ENCODE measurements at places on chromosomes 6 and 20.

DNA sequence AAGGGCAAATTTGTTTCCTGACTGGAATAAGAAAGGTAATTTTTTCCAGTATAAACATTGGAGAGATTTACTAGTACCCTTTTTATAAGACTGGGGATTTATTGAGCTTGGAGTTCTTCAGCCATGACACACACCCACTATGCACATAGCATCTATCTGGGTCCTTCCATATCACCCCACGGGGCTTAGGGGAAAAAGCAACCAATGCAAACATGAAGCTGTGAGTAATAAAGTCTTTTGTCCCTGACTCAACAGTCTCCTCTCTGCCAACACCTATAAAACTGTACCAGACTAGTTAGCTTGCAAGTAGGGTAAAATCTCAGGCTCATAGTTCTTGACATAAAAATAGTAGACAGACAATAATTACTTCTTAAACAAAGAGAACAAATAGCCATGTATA lies 23.4 kb downstream of the COL21A1 start:
- no peak for DNase-seq

- no peak for DNase-seq
These were observed 3.1 kb downstream of the SEMG1 start for GRCh38 chr20:45209924-45210323.

DNA sequence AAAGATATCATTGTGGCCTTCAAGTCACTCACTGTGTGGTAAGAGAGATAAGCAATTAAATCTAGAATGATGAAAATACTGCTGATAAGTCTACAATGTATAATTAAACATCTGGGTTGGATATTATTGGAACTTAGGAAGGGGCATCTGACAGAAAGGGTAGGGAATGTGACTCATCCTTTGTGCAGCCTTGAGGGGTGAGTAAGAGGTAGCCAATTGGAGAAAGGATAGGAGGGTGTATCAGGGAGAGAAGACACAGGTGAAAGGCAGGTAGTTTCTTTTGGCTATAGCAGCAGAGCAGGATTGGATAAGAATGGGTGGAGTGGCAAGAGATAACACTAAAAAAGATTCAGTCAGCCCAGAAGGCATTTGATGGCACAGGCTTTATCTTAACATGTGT lies 182.0 kb downstream of the COL21A1 start:
- no peak for DNase-seq

GRCh38 chr6:161029195-161029809 lies 37.7 kb downstream of the MAP3K4 start:
- no peak for DNase-seq

GRCh38 chr6:68333442-68333841 lies 301.6 kb upstream of the ADGRB3 start:
- DNase-seq = no peak

DNA sequence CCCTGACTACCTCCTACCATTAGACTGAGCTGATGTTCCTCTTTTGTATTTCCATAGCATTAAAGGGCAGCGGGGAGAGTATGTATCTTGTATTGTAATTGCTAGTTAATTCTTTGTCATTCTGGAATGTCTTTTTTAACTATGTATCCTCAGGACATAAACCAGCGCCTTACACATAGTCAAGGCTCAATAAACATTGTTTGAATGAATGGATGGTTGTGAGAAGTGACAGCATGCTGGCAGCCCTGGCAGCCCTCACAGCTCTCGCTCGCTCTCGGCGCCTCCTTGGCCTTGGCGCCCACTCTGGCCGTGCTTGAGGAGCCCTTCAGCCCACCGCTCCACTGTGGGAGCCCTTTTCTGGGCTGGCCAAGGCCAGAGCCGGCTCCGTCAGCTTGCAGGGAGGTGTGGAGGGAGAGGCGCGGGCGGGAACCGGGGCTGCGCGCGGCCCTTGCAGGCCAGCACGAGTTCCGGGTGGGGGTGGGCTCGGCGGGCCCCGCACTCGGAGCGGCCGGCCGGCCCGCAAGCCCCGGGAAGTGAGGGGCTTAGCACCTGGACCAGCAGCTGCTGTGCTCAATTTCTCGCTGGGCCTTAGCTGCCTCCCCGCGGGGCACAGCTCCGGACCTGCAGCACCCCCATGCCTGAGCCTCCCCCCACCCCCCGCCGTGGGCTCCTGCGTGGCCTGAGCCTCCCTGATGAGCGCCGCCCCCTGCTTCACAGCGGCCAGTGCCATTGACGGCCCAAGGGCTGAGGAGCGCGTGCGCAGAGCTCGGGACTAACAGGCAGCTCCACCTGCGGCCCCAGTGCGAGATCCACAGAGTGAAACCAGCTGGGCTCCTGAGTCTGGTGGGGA lies 93.1 kb downstream of the RNF182 start:
- DNase-seq = no peak

- no peak for DNase-seq
These were observed 19.0 kb downstream of the SMAP1 start for GRCh38 chr6:70686548-70687133.

DNA sequence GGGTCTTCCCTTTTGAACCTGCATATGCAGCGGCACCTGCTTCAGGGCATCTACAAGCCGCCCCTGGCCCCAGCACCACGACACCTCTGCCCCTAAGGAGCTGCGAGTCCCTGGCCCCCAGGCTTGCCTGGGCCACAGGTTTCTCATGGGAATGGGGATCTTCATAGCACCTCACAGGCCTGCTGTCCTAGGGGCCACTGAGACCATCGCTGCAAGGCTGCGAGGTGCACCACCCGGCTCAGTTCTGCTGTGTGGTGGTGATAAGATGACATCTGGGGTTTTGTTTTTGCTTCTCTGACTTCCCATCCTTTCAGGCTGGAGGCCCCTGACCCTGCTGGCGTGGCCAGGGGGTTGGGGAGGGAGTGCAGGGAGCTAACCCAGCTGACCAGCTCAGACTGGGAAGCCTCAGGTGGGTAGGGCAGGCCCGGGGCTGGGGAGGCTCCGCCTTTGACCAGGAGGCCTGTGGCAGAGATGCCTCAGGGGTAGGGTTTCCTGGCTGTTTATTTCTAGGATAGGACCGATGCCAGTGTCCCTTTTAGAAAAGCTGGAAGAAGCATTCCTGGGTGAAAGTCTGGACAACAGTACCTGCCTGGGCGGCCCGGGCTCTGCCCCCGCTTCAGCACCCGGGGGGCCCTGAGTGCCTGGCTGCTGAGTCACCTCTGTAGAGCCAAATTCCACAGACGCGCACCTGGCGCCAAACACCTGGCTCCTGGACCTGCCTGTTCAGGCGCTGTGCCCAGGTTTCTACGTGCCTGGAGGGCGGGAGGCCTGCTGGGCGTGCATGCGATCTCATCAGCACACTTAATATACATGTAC lies 264.7 kb downstream of the DLL1 start:
- no peak for DNase-seq

GRCh38 chr20:47127999-47128398 lies 228.5 kb downstream of the ZMYND8 start:
- DNase-seq = no peak
